ENCODE measurements at places on chromosomes 2 and 18.

DNA sequence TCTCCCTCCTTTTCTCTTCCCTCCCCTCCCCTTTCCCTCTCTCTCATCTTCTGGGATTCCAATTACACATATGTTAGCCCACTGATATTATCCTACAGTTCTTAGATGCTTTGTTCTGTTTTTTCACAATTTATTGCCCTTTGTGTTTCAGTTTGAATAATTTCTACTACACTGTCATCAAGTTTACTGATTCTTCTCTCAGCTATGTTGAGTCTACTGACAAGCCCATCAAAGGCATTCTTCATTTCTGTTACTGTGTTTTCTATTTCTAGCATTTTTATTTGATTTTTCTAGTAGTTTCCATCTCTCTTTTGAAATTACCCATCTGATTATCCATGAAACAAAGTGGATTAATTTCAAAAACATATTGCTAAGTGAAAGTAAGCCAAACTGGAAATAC lies 219.6 kb downstream of the TNS1 start:
- H3K27ac ChIP-seq, result no peak overlapping the region
- no peak for DNase-seq
- H3K36me3 ChIP-seq, result no peaks in the 10 kb centered on the region
- H3K4me3 ChIP-seq, result no peak overlapping the region

DNA sequence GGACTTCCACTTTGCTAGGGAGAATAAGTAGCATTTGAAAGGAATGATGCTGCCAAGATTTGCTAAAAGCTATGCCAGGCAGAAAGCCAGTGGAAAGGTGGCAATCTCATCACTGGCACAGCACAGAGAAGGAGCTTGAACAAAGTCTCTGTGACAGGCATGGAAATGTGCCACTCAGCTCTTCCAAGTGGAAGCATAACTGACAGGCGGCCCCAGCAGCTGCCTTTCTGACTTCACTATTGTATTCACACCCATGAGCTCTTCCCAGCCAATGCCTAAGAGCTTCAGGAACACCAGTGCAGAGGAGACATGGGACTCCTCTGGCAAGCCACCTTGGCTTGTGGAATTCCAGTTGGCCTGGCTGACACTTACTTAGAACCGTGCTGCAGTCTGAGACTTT lies 134.6 kb upstream of the REG3G start:
- no peak for DNase-seq
- H3K27ac ChIP-seq, result no peak overlapping the region
- no peak overlapping the region for H3K4me3 ChIP-seq
- no peaks in the 10 kb centered on the region for H3K27me3 ChIP-seq
- no peaks in the 10 kb centered on the region for H3K36me3 ChIP-seq

DNA sequence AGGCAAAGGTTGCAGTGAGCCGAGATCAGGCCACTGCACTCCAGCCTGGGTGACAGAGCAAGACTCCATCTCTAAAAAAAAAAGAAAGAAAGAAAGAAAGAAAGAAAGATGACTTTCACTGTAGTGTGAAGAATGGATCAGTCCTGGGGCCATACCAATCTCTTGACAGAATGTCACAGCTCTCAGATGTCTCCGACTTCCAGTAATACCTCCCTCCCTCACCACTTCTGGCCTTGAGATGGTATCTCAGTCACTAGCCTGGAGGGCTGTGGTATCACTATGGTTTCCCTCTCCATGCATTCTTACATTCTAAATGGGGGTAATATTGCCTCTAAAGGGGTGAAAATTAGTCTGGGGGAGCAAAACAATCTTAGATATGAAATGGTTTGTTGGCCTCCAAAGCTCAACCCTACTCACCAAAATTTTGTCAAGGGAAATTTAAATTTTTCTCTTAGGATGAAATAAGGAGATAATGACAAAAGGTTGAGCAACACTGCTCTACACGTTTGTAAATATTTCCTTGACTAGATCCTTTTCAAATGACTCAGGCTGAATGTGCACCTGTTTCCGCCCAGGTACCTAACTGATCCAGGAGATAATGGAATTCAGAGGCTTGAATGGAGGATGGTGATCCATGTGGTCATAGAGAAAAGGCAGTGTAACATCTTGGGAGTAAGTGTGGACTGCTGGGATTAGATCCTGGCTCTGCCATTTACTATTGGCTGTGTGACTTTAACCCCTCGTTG lies 19.9 kb upstream of the SPRED2 start:
- DNase-seq, result no peak
- H3K4me1 ChIP-seq, result no peaks in the 10 kb centered on the region
- H3K27ac ChIP-seq, result no peak overlapping the region
- H3K4me3 ChIP-seq, result no peak overlapping the region
- no peaks in the 10 kb centered on the region for H3K27me3 ChIP-seq

- no peaks in the 10 kb centered on the region for H3K27me3 ChIP-seq
These were observed 2.8 kb downstream of the ETAA1 start for GRCh38 chr2:67399831-67400489.

- no peaks in the 10 kb centered on the region for H3K27me3 ChIP-seq
- H3K36me3 ChIP-seq, result no peaks in the 10 kb centered on the region
- no peak overlapping the region for H3K4me3 ChIP-seq
- DNase-seq, result no peak
These were observed 184.5 kb downstream of the INO80D start for GRCh38 chr2:205901491-205901890.

- DNase-seq, result no peak
- peak overlapping the region; percentile 44 for H3K27ac ChIP-seq
- no peaks in the 10 kb centered on the region for H3K36me3 ChIP-seq
- H3K4me1 ChIP-seq, result peaks cover 4% of the 10 kb centered on the region
- H3K27me3 ChIP-seq, result no peaks in the 10 kb centered on the region
These were observed 161.4 kb downstream of the ZEB2 start for GRCh38 chr2:144358374-144358964.

- H3K27ac ChIP-seq, result no peak overlapping the region
- DNase-seq, result no peak
- H3K27me3 ChIP-seq, result no peaks in the 10 kb centered on the region
These were observed 48.4 kb upstream of the PIK3C3 start for GRCh38 chr18:41906528-41907146.

- H3K4me3 ChIP-seq, result no peak overlapping the region
- no peak overlapping the region for H3K27ac ChIP-seq
- H3K27me3 ChIP-seq, result no peaks in the 10 kb centered on the region
- DNase-seq, result no peak
- no peaks in the 10 kb centered on the region for H3K4me1 ChIP-seq
These were observed 236.0 kb downstream of the DOK6 start for GRCh38 chr18:69636529-69637301.

- H3K27ac ChIP-seq, result no peak overlapping the region
- no peak overlapping the region for H3K4me3 ChIP-seq
- no peak for DNase-seq
- peaks cover 30% of the 10 kb centered on the region for H3K27me3 ChIP-seq
- H3K36me3 ChIP-seq, result no peaks in the 10 kb centered on the region
- no peaks in the 10 kb centered on the region for H3K4me1 ChIP-seq
These were observed 71.0 kb upstream of the BOD1L2 start for GRCh38 chr18:57075716-57076400.

DNA sequence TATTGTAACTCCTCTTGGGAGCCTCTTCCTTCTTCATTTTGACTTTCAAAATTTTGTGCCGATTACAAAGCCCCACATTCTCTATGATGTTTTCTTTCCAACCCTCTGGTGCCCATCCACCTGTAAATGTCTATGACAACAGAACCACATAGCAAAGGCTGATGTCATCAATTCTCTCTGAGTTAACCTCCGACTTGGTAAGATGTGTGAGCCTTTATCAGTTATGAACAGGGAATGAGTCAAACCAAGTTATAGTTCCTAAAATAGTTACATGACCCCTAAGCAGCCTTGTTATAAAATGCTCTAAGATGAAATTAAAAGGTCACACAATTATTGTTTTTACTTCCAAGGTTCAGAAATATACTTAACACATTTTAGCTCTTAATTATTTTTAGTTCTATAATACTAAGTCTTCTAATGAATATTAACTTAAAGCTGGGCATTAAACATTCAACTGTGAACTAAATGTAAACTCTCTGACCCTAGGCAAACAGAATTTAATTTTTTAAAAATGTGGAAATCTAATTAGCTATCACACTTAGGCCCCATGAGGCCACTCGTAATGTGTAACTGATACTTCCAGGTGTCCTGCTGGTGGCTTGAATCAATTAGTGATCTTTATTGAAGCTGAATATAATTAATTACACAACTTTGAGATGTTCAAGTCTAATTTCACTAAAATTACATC lies 102.3 kb upstream of the CYRIA start:
- no peak overlapping the region for H3K27ac ChIP-seq
- DNase-seq, result no peak
- H3K4me3 ChIP-seq, result no peak overlapping the region
- no peaks in the 10 kb centered on the region for H3K36me3 ChIP-seq
- no peaks in the 10 kb centered on the region for H3K27me3 ChIP-seq

DNA sequence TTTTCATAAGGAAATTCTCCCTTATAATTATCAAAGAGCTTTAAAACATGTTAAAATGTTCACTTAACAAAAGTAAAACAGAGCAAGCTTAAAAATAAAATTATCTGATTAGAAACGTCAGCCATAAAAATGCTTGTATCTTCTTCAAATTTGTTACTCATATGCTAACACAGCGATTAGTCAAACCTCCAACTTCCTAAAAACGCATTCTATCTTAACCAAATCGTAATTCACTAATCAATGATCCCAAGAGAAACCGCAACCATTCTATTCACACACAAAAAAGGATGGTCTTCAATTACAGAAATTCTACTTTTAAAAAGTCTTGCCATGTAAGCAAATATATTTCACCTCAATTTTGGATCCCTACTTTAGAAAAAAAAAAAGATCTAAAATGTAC lies 1.9 kb downstream of the STK17B start:
- peak overlapping the region; percentile 96 for H3K4me3 ChIP-seq
- H3K4me1 ChIP-seq, result peaks cover 19% of the 10 kb centered on the region
- H3K36me3 ChIP-seq, result no peaks in the 10 kb centered on the region
- no peak for DNase-seq
- no peaks in the 10 kb centered on the region for H3K27me3 ChIP-seq

GRCh38 chr2:45909677-45910191 lies 258.3 kb downstream of the PRKCE start:
- peaks cover 32% of the 10 kb centered on the region for H3K4me1 ChIP-seq
- no peaks in the 10 kb centered on the region for H3K27me3 ChIP-seq
- no peaks in the 10 kb centered on the region for H3K36me3 ChIP-seq
- H3K4me3 ChIP-seq, result no peak overlapping the region

DNA sequence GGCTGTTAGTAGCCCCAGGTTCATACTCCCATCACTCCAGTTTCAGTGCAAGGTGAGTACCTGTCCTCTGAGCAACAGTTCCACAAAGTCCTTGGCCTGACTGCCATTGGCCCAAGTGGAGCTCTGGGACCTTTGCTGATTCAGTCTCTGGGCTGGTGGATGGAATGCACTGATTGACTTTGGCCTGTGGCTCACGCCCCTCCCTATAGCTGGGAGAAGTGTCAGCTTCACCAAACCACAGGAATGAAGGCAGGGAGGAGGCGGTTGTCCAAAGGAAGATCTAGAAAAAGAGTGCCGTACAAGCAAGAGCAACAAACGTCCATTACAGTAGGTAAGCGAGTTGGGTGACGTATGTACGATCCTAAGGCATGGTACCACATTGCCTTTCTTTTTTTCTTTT lies 34.0 kb downstream of the QPCT start:
- H3K27ac ChIP-seq, result peak overlapping the region; percentile 84
- peaks cover 35% of the 10 kb centered on the region for H3K4me1 ChIP-seq
- no peaks in the 10 kb centered on the region for H3K27me3 ChIP-seq

GRCh38 chr18:35247412-35248249 lies 6.8 kb downstream of the ZNF397 start:
- H3K27me3 ChIP-seq, result no peaks in the 10 kb centered on the region
- H3K4me1 ChIP-seq, result peaks cover 4% of the 10 kb centered on the region
- H3K27ac ChIP-seq, result no peak overlapping the region
- no peak for DNase-seq
- no peak overlapping the region for H3K4me3 ChIP-seq

DNA sequence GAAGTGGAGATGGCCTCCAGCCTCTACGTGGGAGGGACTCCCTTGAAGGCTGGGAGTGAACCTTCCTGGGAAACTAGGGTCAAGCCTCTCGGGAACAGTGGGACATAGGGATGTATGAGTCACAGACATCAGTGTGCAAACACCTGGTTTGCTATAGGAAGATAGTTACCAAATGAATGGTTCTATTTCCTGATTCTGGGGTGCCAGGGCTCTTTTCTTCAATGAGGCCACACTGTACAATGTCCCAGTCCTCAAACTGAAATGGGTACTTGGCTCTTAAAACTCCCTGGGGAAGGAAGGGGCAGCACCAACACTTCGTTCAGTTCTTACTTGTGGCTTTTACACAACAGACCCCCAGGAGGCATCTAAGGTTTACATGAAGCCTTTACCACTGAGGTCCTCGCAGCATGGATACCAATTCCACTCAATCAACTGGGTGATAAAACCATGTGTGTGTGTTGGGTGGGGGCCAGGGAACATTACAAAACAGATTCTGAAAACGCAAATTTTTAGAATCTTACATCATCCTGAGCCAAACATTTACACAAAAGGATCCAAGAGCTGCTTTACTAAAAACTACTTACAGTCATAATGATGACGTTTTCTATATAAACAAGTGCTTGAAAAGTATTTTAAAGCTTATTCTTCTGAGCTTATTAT lies 10.4 kb downstream of the ERFE start:
- H3K27ac ChIP-seq, result peak overlapping the region; percentile 38
- no peak for DNase-seq
- H3K4me3 ChIP-seq, result no peak overlapping the region
- peaks cover 9% of the 10 kb centered on the region for H3K27me3 ChIP-seq

DNA sequence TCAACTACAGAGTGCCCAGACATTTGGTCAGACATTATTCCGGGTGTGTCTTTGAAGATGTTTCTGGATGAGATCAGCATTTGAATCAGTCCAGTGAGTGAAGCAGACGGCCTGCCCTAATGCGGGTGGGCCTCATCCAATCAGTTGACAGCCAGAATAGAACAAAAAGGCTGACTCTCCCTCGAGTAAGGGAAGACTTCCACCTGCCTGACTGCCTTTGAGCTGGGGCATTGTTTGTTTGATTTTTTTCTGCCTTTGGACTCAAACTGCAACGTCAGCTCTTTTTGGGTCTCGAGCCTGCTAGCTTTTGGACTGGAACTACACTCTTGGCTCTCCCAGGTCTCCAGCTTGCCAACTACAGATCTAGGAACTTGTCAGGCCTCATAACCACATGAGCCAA lies 111.7 kb upstream of the AGAP1 start:
- peaks cover 3% of the 10 kb centered on the region for H3K4me1 ChIP-seq
- no peaks in the 10 kb centered on the region for H3K27me3 ChIP-seq
- no peaks in the 10 kb centered on the region for H3K36me3 ChIP-seq
- no peak overlapping the region for H3K27ac ChIP-seq
- no peak overlapping the region for H3K4me3 ChIP-seq

DNA sequence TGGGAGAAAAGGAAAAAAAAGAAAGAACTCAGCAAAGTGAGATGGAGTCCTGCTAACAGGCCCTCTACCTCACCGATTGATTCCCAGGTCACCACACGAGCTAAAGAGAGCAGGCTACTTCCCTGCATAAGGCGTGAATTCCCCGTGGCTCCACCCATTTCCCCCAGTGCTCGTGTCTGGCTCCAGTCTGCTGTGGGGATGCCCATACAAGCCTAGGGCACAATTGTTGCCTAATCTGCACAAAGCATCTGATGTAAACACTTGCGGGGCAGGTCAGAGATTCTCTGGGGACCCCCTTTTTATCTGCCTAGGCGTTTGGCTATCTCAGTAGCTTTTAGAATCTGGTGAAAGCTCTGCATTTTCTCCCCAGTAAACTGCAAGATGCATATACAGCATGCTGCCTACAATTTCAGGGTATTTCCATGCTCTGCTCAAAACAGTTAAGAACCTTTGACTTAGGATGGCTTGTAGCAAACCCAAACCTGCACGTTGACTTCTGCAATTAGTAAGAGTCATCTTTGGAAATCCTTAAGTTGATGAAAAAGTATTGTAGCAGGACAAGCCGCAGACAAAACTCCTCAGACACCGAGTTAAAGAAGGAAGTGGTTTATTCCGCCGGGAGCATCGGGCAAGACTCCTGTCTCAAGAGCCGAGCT lies 34.8 kb downstream of the MYO3B start:
- no peak overlapping the region for H3K27ac ChIP-seq
- H3K27me3 ChIP-seq, result no peaks in the 10 kb centered on the region
- no peak overlapping the region for H3K4me3 ChIP-seq
- H3K36me3 ChIP-seq, result no peaks in the 10 kb centered on the region
